ENCODE measurements at places on chromosomes 3 and 15.
A peak's percentile ranks its signal among the peaks of the same experiment; 100 is the strongest.

- no peak for DNase-seq
These were observed 306.6 kb downstream of the SOX2 start for GRCh38 chr3:182018361-182018760.

DNA sequence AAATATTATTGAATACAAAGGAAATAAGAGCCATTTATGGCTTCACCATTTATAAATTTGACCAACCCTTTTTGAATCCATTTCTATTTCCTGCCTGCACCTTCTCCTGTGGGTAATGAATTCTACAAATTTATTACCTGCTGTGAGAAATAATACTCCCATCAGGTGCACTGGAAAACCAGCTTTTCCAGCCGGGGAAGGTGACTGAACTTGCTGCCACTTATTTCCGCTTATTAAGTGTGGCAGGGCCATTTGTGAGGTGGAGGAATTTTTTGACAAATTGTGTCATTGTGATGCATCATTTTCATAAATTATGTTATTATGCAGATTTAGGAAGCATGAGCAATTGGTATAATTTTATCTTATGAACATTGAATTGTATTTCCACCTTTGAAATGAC is 151.1 kb downstream of the SQOR start:
- no peak for DNase-seq

DNA sequence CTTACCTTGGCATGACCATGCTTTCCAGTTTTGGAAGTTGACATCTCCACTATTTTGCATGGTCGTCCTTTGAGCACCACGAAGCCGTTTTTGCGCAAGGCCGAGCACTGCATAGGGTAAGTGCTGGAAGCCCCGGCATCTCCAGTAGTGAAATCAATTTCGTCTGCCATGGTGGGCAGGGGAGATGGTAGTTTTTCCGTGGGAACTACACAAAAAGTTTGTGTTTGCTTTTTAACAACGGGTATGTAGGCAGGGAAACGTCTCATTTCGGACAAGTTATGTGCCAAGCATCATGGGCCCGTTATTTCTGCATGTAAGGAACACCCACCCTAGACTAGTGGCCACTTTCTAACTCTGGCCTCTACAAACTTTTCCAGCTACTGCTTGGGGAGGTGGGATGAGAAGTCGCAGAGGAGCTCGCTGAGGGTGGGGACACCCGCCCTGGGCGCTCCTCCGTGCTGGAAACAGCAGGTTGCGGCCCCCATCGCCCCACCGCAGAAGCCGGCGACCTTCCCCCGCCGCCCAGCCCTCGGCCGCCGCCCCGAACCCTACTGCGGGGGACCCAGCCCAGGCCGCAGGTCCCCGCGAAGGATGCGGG is 701 bp downstream of the EIF5A2 start:
- DNase-seq: peak; percentile 9

DNA sequence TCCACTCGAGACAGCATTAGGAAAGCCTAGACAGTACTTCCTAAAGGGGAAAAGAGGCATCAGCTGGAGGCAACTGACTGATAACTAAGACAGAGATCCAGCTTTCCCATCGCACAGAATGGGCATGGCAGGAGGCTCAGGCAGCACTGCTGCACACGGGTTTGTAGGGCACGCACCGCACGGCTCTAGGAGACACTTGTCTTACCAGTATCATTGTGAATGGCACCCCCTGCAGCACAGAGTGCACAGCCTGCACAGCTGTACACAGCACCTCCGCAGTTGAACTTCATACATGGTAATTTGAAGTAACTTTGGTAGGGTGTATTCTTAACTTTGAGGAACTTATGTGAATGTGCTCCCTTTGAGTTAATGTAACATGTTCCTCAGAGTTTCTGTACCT is 281.6 kb downstream of the PLCL2 start:
- DNase-seq: no peak

DNA sequence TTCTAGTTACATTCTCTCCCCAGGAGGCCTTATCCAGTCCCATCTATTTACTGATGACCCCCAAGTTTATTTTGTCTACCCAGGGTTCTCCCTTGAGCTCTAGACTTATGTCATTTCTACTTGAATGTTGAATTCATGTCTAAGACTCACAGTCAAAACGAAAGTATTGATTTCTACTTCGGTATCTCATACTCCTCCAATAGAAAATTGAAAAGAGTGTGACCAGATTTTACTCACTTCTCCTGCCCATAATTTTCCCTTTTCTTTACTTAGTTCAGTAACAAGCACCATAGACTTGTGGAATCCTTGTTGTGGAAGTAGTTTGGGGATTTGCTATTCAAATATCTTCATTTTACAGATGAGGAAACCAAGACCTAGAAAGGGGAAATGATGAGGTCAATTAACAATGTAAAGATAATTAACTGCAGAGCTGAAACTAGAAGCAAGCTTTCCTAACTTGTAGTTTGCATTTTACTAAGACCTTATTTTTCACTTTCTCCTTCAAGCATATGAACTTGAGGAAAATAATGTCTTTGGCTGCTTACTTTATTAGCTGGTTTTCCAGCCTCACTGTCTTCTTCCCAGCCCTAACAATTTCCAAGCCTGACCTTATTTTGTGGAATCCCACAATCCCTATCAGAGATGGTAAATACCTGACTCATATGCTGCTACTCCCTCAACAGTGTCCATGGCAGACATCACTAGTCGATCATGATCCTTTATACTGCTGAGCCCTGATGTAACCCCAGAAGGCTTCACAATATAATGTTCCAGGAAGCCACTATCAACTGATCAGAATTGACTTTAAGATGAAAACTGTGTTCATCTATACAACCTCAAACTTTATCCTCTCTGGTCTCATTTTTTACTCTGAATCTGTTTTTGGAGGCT is 123.9 kb upstream of the AGBL1 start:
- no peak for DNase-seq

GRCh38 chr3:172125963-172126457 is 86.6 kb downstream of the FNDC3B start:
- peak; percentile 92 for DNase-seq

DNA sequence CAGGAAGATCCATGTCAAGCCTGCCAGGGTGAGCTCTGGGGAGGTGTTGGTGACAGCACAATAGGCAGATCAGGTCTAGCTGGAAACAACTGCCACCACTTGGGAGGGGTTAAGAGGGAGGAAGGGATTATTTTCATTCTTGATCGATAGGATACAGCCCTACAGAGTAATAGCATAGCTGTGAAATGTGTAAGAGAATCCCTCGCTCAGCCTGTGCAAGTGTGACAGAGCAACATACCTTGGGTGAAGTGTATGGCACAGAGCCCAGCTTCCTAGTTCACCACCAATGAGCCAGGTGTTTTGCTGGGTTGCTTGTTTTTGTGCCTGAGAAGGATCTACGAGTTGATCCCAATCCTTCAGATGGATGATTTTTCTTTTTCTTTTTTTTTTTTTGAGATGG is 9.2 kb upstream of the DCUN1D1 start:
- DNase-seq: no peak

GRCh38 chr3:190586631-190587011 is 72.7 kb downstream of the IL1RAP start:
- peak; percentile 52 for DNase-seq

GRCh38 chr15:35545316-35545823 is 595 bp downstream of the DPH6 start:
- peak; percentile 79 for DNase-seq

DNA sequence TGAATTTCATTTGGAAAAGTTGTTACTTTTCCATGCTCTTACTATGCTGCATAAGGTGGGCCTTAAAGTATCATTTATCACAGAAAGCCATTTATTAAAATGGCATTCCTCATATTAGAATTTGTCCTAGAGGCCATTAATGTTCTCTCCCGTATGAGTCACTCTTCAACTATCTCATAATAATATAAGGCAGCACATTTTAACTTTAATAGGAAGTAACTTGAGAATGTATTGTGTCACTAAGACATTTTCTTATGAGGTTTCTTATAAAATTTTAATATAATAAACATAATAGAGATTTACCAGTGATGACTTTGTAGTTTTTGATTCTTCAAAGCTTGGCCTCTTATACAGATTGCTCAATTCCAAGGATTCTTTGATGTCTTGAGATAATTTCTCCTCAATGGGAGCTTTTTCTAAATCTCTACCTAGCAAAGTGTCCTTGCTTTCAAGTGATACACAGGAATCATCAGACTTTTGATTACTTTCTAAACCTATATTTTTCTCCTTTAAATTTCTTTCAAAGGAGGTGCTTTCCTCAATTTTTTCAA is 74.7 kb downstream of the ZBBX start:
- DNase-seq: no peak

GRCh38 chr3:168288511-168289401 is 193.0 kb upstream of the GOLIM4 start:
- no peak for DNase-seq

GRCh38 chr15:83571820-83572707 is 81.9 kb upstream of the ADAMTSL3 start:
- DNase-seq: peak; percentile 12

DNA sequence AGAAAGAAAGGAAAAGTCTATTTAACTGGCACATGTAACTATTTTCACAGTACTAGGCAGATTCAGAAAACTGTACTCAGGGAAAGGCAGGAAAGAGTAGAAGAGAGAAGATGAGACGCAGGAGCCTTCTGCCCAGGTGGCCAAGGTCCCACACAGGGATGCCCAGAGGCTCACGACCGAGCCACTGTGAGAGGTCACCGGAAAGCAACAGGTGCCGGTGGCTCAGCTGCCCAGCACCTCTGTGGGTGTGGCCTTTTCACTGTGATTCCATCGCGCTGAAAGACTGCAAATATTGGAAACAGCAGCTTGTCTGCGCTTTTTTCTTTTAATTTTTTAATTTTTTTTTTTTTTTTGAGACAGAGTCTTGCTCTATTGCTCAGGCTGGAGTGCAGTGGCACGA is 226.8 kb downstream of the OCA2 start:
- no peak for DNase-seq

DNA sequence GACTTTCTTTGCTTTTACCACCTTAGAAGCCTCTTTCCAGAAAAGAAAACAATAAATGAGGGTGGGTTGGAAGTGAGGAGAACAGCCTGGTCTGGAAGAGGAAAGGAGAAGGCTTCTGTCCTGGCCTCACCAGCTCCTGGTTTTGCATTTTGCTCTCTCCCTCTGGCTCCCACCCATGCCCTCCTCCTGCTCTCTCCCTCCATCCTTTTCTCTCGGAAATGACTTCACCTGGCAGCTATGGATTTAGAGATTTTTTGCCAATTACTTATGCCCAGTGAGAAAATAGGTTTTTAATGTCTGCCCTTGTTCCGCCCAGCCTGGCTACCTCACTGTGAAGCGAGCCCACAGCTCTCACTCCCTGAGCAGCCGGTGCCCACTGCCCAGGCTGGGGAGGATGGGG is 77.9 kb upstream of the NTRK3 start:
- DNase-seq: no peak

DNA sequence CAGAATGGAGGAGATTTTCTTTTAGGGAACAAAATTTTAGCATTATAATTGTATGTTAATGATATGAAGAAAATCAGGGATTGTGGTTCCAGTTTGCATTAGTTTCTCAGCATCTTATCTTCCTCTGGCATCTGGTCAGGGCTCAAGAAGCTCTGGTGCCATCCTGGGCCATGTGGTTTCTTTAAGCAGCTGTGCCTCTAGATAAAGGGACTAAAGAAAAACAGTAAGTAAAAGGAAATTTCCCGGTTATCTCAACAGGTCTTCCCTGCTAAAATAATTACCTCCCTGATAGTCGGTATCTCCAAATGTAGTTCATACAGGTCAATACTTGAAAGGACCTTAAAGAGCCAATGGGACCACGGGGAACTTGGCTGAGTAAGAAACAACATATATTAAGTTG is 375.1 kb upstream of the RBMS3 start:
- no peak for DNase-seq

- no peak for DNase-seq
These were observed 59.9 kb downstream of the CGNL1 start for GRCh38 chr15:57436166-57436565.

DNA sequence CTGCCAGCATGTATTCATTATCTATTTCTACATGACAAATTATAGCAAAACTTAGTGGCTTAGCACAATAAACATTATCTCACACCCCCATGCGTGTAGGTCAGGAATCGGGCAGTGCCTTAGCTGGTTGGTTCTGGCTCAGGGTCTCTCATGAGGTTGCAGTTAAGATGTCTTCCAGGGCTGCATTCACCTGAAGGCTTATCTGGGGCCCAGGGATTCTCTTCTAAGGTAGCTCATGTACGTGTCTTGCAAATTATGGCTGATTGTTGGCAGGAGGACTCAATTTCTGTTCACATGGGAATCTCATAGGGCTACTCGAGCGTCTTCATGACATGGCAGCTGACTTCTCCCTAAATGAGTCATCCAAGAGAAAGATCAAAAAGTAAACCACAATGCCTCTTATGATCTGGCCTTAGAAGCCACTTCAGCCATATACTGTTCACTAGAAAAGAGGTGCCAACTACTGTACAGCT is 42.9 kb upstream of the TSC22D2 start:
- DNase-seq: peak; percentile 64

DNA sequence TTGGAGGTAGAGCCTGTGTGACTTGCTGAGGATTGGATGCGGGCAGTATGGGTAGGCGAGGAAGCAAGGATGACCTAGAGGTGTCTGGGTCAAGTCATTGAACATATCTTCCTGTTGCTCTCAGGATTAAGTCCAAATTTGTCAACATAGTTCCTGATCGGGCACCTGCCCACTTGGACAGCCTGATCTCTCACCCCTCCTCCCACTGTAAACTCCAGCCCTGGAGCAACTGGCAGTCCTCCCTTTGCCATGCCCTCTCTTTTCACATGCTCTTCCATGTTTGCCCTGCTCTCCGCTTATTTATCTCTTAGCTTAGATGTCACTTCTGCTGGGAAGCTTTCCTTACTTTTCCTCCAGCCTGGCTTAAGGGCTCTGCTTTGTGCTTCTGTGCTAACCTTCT is 47.6 kb upstream of the PPP4R2 start:
- no peak for DNase-seq

DNA sequence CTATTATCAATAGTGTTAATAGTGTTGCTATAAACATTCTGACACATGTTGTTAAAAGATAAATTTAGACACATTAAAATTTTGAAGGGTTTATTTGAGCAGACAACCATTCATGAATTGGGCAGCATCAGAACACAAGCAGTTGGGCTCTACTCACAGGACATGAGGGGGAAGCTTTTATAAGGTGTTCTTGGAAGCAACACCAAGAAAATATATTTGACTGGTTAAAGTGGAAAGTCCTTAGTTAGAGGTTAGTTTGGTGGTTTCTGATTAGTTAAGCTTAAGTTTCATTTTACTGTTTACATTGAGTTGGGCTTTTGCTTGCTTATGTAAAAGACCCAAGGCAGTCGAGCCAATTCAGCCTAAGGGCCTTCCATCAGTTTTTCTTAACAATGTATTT is 220.7 kb downstream of the CD47 start:
- DNase-seq: no peak

DNA sequence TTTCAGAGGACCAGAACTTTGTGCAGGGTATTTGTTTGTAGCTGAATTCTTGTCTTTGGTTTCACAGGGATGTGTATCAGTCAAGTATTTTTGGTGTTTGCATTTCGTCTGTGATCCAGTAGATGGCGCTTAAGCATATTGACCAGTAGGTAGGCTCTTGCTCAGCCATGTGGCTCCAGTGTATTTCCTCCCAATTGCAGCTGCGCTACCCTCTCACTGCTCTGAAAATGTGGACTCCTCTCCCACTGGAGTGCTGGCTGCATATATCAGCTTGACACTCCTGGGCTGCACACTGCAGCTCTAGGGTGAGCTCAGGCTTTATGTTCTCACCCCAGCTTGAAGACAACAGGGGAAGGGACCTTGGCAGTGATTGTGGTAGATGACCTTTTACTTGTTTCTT is 1264.3 kb upstream of the ALCAM start:
- peak; percentile 6 for DNase-seq

- no peak for DNase-seq
These were observed 329.9 kb upstream of the TPRG1 start for GRCh38 chr3:188841906-188842305.

GRCh38 chr3:2872884-2873283 is 237.3 kb downstream of the IL5RA start:
- DNase-seq: no peak

GRCh38 chr3:153171918-153172317 is 9.9 kb downstream of the RAP2B start:
- no peak for DNase-seq
